ENCODE measurements at places on chromosomes 2 and 18.

DNA sequence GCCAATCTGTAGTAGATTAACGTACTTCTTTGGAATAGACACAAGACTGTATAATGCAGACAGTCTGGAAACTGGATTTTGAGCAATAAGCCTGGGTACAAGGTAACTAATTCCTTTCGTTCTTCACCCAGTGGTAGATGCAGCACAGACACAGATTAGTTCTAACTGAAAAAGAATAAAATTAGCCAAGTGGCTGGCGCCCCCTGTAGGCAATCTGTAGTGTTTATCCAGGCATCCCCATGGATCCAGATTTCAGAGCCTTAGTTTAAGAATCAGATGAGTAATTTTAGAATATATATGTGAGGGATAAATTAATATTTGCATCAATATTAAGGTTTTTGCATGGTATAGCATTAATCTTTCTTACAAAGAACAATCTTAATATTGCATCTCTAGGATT lies 563.9 kb downstream of the DCC start:
- no peak for ATAC-seq

DNA sequence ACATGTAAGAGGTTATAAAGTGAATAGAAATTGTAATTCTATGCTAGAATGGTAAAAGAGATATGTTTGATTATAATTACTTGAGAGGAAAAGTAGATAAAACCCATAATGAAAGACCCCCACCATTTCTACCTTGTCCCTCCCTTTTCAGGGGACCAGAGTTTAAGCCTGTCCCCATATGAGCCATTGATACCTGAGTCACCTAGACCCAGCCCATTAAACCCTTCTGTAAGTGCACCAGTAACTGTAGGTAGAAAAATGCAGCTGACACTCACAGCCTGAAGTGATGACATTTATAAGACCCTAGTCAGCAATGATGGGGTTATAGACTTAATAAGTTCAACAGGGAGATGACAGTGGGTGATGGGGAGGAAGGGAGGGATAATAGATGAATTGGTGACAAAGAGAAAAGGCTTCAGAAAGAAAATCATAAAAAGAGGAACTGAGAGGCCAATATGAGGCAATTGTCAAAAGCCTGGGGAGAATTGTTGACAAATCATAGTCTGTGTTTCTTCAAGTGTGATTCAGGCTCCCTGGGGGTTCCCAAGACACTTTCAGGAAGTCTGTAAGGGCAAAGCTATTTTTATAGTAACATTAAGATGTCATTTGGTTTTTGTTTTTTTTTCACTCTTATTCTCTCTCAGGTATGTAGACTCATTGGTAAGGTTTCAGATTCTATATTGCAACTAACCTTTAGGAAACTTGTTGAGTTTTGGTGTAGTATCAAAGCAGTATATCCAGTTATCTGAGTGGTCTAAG lies 544.2 kb downstream of the SATB2 start:
- ATAC-seq, result peak; percentile 38

- no peak for ATAC-seq
These were observed 34.1 kb upstream of the GRB14 start for GRCh38 chr2:164655336-164655735.

GRCh38 chr2:219362524-219363164 lies 25.1 kb downstream of the DNPEP start:
- ATAC-seq, result peak; percentile 85

DNA sequence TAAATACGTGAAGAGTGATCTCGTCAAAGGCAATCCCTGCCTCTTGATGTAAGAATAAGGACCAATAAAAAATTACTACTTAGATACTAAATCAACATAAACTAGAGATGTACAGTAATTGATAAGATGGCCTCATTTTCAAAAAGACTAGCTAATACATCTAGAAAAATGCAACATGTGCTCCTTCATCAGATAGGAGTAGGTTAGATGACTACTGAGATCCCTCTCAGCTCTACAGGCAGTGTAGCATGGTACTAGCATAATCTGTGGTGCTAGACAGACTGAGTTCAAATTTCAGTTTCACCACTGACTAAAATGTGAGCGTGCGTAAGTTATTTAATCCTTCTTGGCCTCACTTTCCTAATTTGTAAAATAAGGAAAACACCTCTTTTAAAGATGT lies 82.6 kb upstream of the FRZB start:
- ATAC-seq, result peak; percentile 42

- ATAC-seq, result no peak
These were observed 38.8 kb upstream of the CCBE1 start for GRCh38 chr18:59736061-59736460.

- ATAC-seq, result no peak
These were observed 93.8 kb downstream of the NRP2 start for GRCh38 chr2:205776139-205776538.

- no peak for ATAC-seq
These were observed 612.1 kb downstream of the KCNJ3 start for GRCh38 chr2:155310589-155310988.

DNA sequence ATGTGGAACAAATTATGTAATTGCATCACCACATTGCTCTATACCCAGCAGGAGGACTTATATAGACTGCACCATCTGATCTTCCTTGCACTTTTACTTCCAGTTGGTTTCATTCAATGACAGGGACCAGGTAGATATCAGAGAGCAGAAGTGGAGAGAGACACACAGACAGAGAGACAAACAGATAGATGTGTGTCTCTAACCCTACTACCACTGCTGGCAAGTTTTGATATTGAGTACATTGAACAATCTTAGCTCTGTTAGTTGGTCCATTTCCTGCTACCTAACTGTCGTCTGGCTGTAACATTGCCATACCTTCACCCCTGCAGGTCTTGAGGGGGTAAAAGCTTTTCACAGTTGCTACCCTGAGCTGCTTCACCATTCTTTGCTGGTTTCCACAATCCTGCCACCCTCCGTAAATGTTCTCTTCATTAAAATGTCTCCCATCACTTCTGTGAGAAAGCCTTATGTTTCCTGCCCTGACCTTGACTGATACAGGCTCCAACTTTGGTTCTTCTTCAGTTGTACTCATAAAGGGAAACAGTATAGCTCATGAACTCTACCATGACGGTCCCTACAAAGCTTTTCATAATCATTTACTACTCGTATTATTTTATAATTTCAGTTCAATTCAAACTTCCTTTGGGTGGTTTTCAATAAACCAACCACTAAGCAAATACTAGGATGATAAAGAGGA lies 62.3 kb upstream of the ITGA4 start:
- peak; percentile 53 for ATAC-seq

DNA sequence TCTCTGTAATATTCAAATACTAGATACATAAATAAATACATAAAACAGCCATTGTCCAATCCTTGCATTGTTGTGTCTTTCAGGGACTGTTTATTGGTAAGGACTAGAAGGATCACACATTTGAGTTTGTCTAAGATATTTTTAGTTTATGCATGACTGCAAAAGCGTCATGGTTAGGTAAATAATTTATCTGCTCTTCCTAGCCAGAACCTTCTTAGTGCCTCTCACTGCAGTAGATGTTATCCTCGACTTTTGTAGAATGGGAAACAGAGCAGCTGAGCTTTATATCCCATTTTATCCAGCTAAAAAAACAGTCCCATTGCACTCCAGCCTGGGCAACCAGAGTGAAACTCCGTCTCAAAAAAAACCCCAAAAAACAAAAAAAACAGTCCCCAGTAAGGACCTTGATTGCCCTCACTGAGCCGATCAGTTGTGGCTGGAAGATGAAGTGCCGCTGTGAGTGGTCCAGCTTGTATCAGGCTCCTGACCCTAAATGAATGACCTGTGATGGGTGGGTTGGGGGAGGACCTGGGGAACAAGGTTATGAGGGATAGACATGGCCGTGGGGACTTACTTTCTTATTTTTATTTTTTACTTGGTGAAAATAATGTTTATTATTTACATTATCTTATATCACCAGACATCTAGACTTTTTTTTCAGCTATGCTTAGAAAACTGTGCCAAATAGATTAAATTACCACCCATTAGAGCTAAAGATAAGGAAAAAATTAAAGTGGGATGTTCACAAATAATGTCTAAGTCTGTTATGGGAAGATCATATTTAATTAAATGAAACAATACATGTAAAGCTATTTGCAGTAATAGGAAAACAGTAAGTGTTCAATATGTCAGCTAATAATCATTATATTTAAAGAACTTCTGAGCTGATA lies 10.9 kb upstream of the ADAM23 start:
- no peak for ATAC-seq

GRCh38 chr18:5415031-5415430 lies 119.5 kb upstream of the ZBTB14 start:
- no peak for ATAC-seq

DNA sequence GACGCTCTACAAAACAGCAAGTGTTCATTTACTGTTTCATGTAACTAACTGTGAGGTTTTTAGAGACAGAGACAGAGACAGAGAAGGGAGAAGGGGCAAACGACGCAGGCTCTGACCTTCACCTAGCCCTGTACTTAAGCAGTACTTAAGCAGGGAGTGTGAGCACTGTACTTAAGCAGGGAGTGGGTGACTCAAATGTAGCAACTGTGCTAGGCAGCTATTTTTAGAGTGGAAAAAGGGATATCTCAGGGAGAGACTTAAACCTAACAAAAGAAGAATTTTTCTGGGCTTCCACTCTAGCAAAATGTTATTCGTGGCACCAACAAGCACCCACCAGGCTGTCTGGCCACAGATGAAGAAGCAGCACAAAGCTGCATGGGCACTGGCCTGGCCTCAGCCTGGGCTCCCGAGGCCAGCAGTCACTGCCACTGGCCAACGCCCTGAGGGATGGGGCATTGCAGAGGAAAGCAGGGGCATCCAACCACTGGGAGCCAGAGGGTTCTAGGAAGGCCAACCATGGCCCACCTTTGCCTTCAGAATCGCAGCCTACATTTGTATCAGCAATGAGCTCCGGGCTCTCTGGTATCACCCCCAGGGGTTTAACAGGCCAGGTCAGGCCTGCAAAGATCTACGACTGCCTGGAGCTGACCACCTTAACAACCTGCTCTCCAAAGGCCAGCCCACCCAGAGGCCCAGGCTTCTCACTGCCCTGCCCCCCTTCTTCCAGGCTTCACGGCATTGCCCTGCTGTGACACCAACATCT lies 154.3 kb downstream of the TTC32 start:
- no peak for ATAC-seq

GRCh38 chr18:74773171-74773624 lies 175.5 kb downstream of the ZNF407 start:
- no peak for ATAC-seq

DNA sequence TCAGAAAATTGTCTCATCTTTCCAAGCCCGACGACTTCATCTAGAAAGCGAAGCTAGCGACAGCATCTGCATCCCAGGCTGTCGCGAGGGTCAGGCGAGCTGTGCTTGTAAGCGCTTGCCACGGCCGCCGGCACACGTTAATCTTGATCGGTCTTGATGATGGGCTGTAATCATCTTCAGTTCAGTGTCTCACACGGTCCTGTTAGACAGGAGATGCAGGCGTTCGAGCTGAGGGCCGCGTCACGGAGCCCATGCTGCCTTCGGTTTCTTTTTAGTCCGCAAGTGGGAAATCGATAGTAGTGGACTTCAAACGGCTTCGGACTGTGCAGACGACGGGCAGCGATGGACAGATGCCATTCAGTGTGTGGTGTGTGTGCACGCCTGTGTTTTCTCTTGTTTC lies 43.6 kb downstream of the ADI1 start:
- no peak for ATAC-seq

DNA sequence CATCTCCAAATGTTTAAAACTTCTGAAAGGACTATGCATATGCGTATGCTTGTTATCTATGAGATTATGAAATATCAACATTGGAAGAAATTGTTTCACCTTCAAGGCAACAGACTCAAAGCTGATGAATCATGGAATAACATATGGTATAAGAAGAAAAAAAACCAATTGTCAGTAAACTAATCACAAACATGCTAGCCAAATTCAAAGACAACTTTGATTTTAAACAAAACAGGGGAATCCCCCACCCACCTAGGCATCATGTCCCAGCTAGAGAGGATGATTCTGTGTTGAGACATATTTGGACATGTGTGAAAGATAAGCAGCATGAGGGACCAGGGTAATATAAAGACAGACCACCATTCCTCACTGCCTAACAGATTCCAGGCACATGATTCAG lies 147.7 kb downstream of the WDPCP start:
- peak; percentile 52 for ATAC-seq

DNA sequence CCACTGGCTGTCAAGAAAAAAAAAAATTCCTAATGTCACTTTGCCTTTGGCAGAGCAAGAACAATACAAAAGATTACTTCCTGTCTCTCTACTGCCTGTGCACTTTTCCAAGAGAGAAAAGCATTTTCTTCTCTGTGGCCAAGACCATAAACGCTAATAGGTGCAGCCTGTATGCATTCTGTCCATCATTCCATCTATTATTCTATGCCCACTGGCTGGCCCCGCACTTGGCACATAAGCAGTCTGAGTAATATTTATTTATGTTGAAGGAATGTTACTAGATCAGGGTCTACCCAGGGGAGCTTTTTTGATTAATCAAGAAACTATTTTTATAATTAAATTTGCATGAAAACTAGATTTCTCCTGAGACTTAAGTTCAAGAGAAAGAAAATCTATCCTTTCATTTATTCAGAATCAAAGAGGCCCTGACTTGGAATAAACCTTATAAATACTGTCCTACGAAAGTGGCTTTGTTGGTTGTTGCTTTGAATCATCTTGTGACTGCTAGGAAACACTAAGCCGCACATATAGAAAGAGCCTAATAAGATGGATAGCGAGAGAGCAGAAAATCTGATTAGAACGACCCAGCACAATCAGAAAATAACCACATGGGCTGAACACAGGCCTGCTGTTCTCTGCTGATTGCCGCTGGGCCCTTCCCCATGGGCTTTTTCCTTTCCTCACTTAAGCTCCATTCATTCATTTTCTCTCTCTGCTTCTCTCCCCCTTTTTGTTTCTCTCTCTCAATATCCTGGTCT lies 59.4 kb downstream of the MMADHC start:
- ATAC-seq, result no peak

- no peak for ATAC-seq
These were observed 34.4 kb upstream of the KLF7 start for GRCh38 chr2:207200136-207200535.

GRCh38 chr18:35890323-35890722 lies 82.2 kb upstream of the RMP24 start:
- no peak for ATAC-seq

DNA sequence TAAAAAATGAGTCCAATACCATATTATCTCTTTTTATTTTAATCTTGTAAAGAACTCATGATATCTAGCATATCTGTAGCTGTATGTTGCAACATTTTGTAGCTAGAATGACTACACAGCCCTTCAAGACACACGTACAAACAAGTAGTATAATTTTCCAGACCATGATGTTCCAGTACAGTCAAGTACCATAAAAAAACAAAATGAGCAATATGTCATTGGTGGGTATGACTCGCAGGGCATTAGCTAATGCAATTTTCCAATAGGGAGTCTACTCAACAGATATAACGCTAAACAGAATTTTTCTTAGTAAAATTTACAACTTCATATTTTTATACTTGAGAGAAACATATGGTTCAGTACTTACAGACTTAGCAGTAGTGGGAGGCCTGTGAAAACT lies 53.6 kb upstream of the UGP2 start:
- no peak for ATAC-seq
